ENCODE measurements at places on chromosomes 12 and 14.

GRCh38 chr12:1551496-1551895 lies 42.9 kb downstream of the FBXL14 start:
- DNase-seq = no peak

DNA sequence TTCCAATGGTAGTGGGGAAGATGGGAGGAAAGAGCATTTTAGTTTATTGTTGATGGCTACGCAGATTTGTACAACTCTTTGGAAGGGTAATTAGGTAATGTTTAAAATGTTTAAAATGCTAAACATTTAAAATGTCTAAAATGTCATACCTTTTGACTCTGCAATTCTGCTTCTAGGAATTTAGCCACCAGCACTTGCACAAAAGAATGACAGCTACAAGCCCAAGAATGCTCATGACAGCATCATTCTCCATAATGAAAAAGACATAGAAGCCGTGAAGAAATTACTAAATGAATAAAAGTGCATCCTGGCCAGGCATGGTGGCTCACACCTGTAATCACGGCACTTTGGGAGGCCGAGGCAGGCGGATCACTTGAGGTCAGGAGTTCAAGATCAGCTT lies 19.9 kb upstream of the DYNC1H1 start:
- no peak for DNase-seq

- no peak for DNase-seq
Observed at GRCh38 chr14:24463884-24464785, 21.6 kb upstream of the SDR39U1 start.

DNA sequence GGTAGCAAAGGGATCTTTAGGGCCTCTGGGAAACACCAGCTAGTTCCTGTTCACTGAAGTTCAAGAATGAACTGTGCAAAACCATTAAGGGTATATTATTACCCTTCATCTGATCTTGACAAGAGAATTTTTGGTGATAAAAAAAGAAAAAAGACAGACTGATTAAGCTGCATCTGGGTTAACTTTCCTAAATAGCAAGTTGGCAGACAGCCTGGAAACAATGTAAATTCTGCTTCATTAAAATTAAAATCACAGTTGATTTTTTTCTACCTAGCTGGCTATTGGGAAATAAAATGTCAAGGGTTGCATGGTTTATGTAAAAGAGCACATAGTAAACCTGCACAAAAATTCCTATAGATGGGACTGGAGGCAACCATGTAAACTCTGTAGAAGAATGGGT lies 126.6 kb upstream of the PRKD1 start:
- DNase-seq = no peak

GRCh38 chr14:50856660-50857059 lies 15.2 kb upstream of the ABHD12B start:
- no peak for DNase-seq

All from amygdala (tissue), 56 donors.